ENCODE measurements at places on chromosomes 1 and 21.
A peak's percentile ranks its signal among the peaks of the same experiment; 100 is the strongest.

DNA sequence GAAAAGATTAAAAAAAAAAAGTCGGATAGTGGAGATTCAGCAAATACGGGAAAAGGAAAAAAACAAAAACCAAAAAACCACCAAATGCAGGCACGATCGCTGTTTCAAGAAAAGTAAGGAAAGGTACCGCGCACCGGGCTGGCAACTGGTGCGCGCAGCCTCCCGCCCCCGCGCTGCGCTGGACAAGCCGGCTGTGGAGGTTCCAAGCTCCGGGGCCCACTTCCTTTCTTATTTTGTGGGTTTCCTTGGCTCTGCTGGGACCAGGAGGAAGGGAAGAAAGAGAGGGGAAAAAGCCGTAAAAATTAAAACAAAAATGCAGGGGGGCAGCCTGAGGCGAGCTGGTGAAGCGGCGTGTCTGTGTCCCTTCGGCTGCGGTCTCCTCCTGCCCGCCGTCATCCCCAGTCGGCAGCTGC is 233 bp downstream of the ADAMTS5 start:
- DNase-seq = no peak

- no peak for DNase-seq
These were observed 569 bp downstream of the RNF207 start for GRCh38 chr1:6206520-6206855.

DNA sequence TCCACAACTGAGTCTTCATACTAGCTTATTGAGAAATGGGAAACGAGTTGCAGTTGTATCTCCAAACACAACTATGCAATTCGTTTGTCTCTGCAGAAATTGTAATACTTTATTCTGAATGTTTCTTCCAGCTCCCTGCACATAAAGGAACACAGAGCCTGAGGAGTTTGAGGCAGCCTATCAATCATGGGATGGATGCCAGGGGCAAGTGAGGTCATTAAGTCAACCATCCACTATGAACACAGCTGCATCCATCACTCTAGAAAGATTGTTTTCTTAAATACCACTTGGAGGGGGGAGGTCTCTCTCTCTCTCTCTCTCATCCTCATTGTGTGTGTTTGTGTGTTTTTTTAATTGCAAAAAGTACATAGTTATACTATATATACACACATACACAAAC is 2.9 kb upstream of the PSMB2 start:
- DNase-seq = no peak

GRCh38 chr1:110320168-110320518 is 19.0 kb upstream of the RBM15 start:
- DNase-seq = no peak

- no peak for DNase-seq
These were observed 40.9 kb upstream of the LRRN2 start for GRCh38 chr1:204726478-204726877.

DNA sequence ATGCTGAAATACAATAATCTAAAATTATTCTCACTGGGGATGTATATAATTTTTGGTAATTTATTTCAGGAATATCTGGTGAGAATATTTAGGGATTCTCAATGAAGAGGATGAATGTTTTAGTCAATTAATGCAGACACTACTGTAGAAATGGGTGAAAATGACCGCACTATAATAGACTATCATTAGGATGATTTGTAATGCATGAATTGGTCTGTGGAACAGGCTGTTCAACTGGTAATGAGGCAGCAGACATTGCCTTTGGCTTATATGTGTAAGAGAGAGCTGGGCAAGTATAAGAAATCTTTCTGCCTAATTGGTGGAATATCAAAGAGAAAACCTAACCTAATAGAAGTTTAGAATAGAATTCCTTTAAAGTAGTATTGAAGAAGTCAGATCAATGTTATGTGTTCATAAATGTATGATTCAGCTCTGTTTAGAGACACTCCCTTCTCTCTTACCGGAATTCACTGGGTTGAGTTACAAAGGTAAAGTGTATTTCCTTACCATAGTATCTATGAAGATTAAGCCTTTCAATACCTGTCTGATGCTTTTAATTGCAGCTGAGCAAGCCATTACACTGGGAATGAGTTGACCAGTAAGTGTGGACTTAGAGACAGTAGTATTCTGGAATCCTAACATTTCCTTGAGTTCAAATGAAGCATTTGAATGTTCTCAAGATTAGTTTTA is 274.5 kb downstream of the S1PR1 start:
- DNase-seq = no peak

DNA sequence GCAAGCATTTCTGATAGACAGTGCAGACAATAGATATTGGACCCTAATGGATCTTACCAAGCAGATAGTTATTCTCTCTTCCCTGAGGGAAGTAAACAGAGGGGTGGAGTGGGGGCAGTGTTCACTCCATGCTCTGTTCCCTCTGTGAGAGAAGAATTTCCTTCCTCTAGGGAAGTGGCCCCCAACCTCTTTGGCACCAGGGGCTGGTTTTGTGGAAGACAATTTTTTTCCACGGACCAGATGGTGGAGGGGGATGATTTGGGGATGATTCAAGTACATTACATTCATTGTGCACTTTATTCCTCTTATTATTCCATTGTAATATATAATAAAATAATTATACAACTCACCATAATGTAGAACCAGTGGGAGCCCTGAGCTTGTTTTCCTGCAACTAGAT is 459.9 kb downstream of the ADGRL2 start:
- no peak for DNase-seq

DNA sequence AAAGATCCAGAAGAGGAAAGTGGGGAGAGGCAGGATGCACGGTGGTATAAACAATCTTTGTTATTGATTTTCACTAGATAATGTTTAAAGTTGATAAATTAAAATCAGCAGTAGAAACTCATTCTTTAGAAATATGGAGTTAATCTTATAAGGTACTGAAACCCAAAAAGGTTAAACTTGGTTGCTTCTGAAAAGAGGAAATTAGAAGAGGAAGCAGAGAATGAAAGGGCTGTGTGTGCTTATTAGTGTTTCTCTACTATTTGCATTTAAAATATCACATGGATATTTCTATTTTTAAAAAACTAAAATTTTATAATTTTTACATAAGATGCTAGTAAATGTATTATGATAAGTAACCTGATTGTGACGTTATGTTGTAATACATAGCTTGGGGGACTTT is 24.4 kb downstream of the C1orf141 start:
- DNase-seq = no peak

- no peak for DNase-seq
These were observed 763.3 kb upstream of the BRINP3 start for GRCh38 chr1:191240925-191241324.

- no peak for DNase-seq
These were observed 479.9 kb upstream of the PLXNA2 start for GRCh38 chr1:208724079-208724478.

- DNase-seq = no peak
These were observed 94.7 kb downstream of the NTMT2 start for GRCh38 chr1:170240409-170240808.

- no peak for DNase-seq
These were observed 5.5 kb upstream of the PPIE start for GRCh38 chr1:39733161-39733560.

DNA sequence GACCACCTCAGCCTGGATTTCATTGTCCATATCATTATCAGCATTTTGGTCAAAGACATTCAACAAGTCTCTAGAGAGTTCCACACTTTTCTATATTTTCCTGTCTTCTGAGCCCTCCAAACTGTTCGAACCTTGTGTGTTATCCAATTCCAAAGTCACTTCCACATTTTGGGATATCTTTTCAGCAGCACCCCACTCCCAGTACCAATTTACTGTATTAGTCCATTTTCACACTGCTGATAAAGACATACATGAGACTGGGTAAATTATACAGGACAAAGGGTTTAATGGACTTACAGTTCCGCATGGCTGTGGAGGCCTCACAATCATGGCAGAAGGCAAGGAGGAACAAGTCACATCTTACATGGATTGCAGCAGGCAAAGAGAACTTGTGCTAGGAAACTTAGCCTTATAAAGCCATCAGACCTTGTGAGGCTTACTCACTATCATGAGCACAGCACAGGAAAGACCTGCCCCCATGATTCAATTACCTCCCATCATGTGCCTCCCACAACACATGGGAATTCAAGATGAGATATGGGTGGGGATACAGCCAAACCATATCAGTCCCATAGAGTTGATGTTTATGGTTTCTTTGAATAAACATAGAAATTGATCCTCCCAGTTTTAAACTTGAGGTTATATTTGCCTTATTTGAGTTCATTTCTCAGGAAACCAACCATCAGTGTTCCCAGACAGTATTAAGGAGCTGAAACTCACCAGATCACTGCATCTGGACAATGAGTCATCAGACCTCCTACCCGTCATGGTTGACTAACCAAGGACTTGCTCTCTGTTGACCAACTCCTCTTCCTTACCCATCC is 322.7 kb upstream of the DUSP10 start:
- DNase-seq = no peak

GRCh38 chr1:27005648-27006496 is 6.8 kb downstream of the TENT5B start:
- no peak for DNase-seq

GRCh38 chr1:31961536-31961935 is 23.4 kb upstream of the PTP4A2 start:
- no peak for DNase-seq

GRCh38 chr1:12454406-12455391 is 163.3 kb downstream of the DHRS3 start:
- no peak for DNase-seq

DNA sequence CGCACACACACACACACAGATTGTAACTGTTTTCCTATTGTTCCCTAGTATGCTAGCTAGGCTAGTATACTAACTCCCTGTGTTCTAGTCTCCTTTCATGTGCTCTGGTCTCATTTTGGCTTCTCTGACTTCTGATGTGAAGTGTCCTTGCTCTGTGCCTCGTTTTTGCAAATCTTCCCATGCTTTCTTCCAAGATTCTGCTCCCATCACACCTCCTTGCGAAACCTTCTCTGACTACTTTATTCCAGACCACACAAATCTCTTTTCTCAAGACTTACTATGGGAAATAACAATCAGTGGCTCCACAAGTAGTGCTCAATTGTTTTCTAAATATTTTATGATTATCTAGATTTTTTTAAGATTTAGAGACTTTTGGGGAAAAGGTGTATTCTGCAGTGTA is 10.3 kb downstream of the PRRX1 start:
- no peak for DNase-seq

- DNase-seq = no peak
These were observed 41.0 kb upstream of the LAPTM5 start for GRCh38 chr1:30798389-30799232.

DNA sequence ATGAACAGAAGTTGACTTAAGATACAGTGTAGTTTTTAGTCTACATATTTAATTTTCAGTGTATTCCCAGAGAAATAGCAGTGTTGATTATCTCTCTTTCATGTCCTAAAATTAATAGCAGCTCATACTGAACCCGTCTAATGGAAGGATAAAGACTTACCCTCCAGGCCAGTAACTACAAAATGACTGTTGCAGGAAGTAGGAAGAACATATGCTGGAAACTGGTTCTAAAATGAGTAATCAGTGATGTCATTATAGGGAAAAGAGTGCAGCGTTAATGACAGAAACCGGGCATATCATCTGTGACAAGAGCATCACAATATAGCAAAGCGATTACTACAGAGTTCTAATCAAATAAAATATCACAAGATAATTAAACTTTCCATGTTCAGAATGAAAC is 385.5 kb downstream of the SMYD3 start:
- DNase-seq = no peak

DNA sequence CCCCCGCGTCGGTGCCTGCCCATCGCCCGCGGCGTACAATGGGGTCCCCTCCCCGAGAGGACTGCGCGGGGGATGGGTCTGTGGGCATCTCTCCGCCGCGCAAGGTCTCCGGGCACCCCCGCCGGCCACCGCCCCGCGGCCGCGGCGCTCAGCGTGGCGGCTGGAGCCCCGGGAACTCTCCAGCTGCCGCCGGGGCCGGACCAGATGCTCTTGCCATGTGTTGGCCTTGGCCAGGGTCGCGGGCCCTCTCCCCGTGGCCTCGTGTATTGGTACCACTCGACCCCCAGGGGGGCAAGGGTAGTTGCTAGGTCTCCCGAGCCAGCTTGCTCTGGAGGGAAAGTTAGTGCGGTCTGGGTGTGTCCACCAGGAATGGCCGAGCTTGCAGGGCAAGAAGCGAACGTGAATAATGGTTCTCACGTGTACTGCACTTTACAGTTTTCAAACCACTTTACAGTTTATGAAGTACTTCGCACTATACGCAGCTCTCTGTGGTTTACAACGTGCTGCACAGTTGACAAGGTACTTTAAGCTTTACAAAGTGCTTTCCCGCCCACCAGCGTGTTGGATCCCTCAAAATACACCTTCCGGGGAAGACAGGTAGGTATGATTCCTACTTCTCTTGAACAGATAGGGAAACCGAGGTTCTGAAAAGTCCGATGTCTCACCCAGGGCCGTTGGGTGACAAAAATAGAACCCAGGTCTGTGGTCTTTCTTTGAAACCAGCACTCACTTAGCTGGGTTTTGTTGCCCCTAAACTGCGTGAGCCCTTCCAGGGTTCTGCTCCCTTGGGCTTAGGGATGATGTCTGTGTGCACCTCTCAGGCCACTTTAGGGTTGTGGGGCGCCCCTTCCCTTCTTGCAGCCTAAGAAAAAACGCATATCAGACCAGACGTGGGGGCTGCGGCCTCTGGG is 1.2 kb downstream of the EPHB2 start:
- DNase-seq = no peak

- no peak for DNase-seq
These were observed 318.8 kb upstream of the DEPDC1 start for GRCh38 chr1:68815632-68816031.

GRCh38 chr1:155856975-155857930 is at the start of gene GON4L:
GON4L (minus strand) TSS chr1:155857214; CDS start chr1:155853780, 3,434 bp downstream.
- DNase-seq = peak; percentile 79

- no peak for DNase-seq
These were observed 452.9 kb upstream of the PRMT6 start for GRCh38 chr1:106603616-106604015.

Data from stimulated activated CD4-positive, alpha-beta T cell treated with anti-CD3 and anti-CD28 coated beads, TNF-alpha, amount 100 ng/mL, for 24 hours (primary cell).